ENCODE measurements at places on chromosomes 7 and 10. TPM values are rescaled to one million over a fixed set of nuclear protein-coding genes. Genes with fewer than 3 reads are reported as not detected.

Gene LHPP
- 15.3 TPM for total RNA-seq

Gene HOXA5
- total RNA-seq, result not detected

Gene TSPAN12
- total RNA-seq, result not detected

DNA sequence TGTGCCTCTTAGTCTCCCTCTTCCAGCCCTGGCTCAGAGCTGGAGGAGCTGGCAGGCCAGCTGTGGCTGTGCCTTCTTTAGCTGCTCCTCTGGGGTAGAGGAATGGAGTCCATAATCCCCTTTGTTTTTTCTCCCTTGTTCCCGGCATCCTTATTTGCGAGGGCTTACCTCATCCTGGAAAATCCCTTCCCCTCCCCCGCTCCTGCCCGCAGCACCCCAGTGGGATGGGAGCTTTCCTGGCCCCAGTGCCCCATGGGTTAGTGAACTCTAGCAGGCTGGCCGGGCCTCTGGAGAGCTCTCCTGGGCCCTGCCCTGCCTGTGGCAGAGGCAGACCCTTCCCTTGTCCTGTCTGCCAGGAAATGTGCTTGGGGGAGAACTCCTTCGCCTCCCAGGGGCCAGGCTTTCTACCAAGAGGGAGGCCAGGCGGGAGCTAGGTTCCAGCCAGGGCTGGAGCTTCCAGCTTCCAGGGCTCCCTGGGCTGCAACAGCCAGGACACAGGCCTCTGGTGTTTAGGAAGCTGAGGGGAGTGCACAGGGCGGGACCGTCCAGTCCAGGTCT lies 16.5 kb upstream of the TRIM8 start:
- DNase-seq, result no peak
- peaks cover 25% of the 10 kb centered on the region for H3K36me3 ChIP-seq
- peaks cover 10% of the 10 kb centered on the region for H3K4me1 ChIP-seq
- no peak overlapping the region for H3K4me3 ChIP-seq

- no peak overlapping the region for H3K27ac ChIP-seq
- H3K4me3 ChIP-seq, result no peak overlapping the region
- no peaks in the 10 kb centered on the region for H3K27me3 ChIP-seq
- no peak for DNase-seq
These were observed 186.5 kb upstream of the ADO start for GRCh38 chr10:62618054-62618453.

Measured in CD4-positive, alpha-beta T cell (primary cell).